Stimulated activated CD4-positive, alpha-beta T cell treated with anti-CD3 and anti-CD28 coated beads, Interleukin-4, amount 100 ng/mL, for 48 hours (primary cell): ENCODE measurements at places on chromosomes 16 and 17.

- DNase-seq = no peak
Observed at GRCh38 chr17:57290981-57291380, 34.7 kb downstream of the MSI2 start.

DNA sequence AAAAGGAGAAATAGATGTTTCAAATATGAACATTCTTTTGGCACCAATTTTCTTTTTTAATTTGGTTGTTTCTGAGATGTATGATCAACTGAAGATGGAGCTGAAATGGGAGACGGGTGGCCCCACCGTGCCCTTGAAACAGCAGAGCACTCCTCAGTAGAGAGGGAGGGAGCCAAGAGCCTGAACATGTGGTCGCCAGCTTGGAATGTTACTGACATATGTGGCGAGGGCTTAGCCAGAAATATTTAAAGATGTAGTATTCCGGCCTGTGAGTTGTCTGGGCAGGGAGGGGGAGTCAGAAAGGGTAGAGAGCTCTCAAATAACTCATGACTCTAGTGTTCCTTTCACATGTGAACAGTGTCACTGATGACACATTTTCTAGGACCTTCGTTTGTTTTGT is 13.3 kb upstream of the MRC2 start:
- DNase-seq = no peak

- DNase-seq = no peak
Observed at GRCh38 chr16:88804552-88805339, 1.2 kb downstream of the CDT1 start.

DNA sequence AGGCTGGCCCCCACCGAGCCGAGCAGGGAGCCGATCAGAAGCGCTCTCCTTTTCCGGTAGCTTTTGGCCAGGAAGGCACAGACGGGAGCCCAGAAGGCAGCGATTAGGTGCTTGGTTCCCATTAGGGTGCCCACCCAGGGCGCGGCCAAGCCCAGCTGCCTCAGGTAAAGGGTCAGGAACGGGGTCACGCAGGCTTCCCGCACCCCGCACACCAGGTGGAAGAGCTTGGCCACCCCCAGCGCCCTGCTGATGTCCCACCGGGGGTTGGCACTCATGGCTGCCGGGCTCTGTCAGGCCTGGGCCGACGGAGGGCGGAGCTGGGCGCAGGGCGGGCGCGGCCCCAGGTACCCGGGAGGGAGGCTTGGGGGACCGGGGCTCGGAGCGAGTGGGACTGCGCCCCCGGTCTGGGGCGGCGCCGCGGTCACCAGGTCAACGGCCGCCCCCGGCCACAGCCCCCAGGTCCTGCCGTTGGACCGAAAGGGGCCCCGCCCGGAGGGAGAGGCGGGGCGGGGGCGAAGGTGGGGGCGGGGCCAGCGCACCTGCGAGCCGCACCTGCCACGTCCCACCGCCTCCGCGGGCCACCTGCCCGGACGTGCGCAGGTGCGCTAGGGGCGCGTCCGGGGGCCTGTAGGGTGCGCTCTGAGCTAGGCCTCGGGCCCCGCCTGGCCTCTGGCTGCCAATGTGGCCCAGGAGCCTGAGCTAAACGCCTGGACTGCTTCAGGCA is at the start of gene MFSD6L:
Gene MFSD6L, minus strand, starts transcription at position 520 of the 724 bp plus-strand sequence. Its CDS starts 245 bp downstream, at position 275.
- no peak for DNase-seq

- no peak for DNase-seq
Observed at GRCh38 chr16:11783319-11784037, 13.6 kb downstream of the ZC3H7A start.
